ENCODE measurements at places on chromosomes 2 and 18. TPM values are rescaled to one million over a fixed set of nuclear protein-coding genes. Genes with fewer than 3 reads are reported as not detected.

- no peak overlapping the region for H3K27ac ChIP-seq
- H3K36me3 ChIP-seq, result no peaks in the 10 kb centered on the region
- H3K4me1 ChIP-seq, result no peaks in the 10 kb centered on the region
- DNase-seq, result no peak
Observed at GRCh38 chr2:228023619-228024018, 152.2 kb downstream of the DAW1 start.

- no peak overlapping the region for H3K27ac ChIP-seq
- no peak for DNase-seq
- peaks cover 6% of the 10 kb centered on the region for H3K36me3 ChIP-seq
- H3K4me1 ChIP-seq, result no peaks in the 10 kb centered on the region
- H3K4me3 ChIP-seq, result no peak overlapping the region
- no peaks in the 10 kb centered on the region for H3K27me3 ChIP-seq
Observed at GRCh38 chr2:3344897-3345296, 32.7 kb downstream of the EIPR1 start.

DNA sequence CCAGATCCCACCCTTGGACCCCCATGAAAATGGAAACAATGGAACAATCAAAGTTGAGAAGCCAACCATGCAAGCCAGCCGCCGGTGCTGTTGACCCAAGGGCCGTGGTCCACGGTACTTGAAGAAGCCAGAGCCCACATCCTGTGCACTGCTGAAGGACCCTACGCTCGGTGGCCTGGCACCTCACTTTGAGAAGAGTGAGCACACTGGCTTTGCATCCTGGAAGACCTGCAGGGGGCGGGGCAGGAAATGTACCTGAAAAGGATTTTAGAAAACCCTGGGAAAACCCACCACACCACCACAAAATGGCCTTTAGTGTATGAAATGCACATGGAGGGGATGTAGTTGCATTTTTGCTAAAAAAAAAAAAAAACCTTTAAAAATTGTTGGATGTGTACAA is 26.5 kb upstream of the TXNDC2 start:
- H3K4me1 ChIP-seq, result peaks cover 40% of the 10 kb centered on the region
- H3K4me3 ChIP-seq, result no peak overlapping the region
- DNase-seq, result no peak

DNA sequence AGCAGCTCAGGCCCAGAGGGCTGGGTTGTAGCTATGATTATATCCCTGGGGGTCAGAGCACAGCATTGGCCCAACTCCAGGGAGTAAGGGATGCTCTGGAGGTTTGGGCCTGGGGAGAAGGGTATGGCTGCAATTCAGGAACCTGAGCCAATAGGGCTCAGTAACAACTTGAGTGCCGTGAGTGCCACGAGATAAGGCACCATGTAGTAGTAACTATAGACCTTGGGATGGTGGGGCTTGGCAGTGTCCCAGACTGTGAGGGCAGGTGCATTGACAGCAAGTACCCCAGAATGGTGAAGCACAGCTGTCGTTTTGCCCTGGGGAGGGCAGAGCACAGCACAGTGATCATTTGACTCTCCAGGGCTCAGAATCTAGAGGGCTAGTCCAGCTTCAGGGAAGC is 45.1 kb upstream of the ZNF396 start:
- no peak for DNase-seq
- no peaks in the 10 kb centered on the region for H3K36me3 ChIP-seq
- no peaks in the 10 kb centered on the region for H3K4me1 ChIP-seq
- no peaks in the 10 kb centered on the region for H3K27me3 ChIP-seq
- H3K4me3 ChIP-seq, result no peak overlapping the region
- H3K27ac ChIP-seq, result no peak overlapping the region

DNA sequence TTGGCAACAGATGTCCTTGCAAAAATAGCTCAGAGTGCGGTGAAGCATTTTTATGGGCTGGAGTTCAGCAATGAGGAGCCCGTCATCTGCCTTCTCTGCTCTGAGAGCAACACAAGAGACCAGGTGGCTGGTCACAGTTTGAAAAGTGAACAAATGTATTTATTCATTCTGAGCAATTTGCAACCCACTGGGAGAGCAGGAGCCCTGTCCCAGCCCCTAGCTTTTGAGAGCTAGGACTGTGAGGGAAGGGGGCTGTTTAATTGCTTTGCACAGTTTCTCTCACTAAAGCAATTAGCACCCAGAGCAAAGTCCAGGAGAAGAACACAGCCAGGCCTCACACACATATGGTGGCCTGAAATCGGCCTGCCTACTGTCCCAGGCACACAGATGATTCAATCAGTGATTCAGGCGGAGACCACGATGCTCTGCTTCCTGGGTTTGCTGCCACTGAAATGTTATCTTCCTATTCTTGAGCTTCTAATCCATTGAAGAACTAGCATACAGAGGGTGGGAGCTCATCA is 646.1 kb upstream of the ACVR2A start:
- H3K27me3 ChIP-seq, result no peaks in the 10 kb centered on the region
- H3K4me1 ChIP-seq, result no peaks in the 10 kb centered on the region
- H3K36me3 ChIP-seq, result no peaks in the 10 kb centered on the region
- H3K4me3 ChIP-seq, result no peak overlapping the region
- DNase-seq, result no peak

Gene COA5
- 31.2 TPM for total RNA-seq

Gene CDH19
- total RNA-seq, result 1.2 TPM

Data from lower lobe of right lung (tissue), 2 donors.